ENCODE measurements at places on chromosomes 2 and 18.

- no peak for DNase-seq
Measured at GRCh38 chr2:181694271-181694670, 14.0 kb upstream of the NEUROD1 start.

GRCh38 chr18:11581286-11581685 is 28.1 kb upstream of the SLC35G4 start:
- no peak for DNase-seq

DNA sequence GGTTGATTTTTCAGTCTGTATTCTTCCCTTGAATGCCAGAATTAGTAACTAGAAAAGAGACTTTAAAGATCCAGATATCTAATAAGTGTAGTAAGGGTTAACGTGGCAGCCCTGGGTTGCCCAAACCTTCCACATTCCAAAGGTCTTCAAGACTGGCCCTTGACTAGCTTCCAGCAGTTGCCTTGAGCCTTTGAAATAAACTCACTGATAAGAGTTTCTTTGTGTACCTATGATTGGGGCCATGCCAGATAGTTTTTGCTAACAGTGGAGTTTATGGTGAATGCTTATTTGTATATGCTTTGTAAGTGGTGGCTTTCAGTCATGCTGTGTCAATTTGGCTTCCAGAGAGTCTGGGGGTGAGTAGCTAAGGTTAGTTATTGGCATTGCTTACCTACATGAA is 722.3 kb downstream of the RNF144A start:
- DNase-seq = no peak

DNA sequence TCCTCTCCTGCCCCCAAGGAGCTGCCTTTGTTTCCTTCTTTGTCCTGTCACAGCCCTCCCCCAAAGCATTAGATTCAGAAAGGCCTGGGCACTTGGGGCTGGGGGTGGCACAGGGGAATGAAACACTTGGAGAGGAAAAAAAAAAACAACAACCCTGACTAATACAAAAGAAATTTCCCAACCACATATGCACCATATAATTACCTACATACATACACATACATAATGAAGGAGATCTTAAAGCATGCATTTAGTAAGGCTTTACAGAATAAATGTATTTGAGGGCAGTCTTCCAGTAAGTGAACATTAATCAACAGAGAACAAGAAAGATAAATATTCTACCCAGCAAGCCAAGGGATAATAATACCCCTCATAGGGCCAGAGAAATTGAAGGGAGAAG is 70.0 kb upstream of the PPP1CB start:
- DNase-seq = no peak

DNA sequence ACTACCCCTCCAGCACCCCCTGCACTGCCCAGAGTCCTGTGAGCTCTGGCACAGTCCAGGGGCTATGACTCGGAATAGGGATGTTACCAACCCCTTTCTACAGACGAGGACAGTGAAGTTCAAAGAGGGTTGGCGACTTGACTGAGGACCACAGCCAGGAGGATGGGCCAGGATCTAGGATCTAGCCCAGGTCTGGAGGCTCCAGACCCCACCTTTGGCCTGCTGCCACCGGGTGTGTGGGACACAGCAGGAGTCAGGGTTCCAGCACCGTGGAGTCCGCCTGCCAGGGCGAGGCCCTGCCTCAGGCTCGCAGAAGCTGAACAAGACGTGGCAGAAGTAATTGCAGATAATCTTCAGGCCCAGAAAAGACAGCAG is 37.9 kb upstream of the GPC1 start:
- DNase-seq = no peak

DNA sequence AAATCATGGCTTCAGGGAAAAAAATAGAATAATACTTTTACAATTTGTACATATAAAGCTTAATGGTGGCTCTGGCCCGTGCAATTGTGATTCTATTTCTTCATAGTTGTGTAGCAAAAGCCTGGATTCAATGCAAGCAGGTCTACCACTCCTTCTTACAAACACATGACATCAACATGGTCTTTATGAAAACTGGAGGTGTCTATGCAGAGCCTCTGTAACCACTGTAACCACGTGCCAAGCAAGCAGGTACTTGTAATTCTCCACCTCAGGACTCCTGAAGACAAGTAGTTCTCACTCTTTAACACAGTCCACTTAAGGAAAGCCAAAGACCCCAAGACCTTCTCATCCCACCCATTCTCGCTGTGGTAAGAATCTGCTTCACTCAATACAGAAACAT is 62.6 kb downstream of the METTL4 start:
- no peak for DNase-seq

GRCh38 chr2:111227716-111228141 is 107.0 kb downstream of the BCL2L11 start:
- peak; percentile 94 for DNase-seq

Data from EH (cell line).